NCI-H82 (cell line): ENCODE measurements at places on chromosomes 2 and 18.

GRCh38 chr2:202375609-202376408 is at the start of gene BMPR2:
Gene BMPR2 (plus strand): TSS chr2:202376327. CDS start chr2:202377475, 1,148 bp downstream.
- DNase-seq, result peak; percentile 95

- DNase-seq, result peak; percentile 58
These were observed 87.9 kb downstream of the ICOS start for GRCh38 chr2:204024503-204024902.

DNA sequence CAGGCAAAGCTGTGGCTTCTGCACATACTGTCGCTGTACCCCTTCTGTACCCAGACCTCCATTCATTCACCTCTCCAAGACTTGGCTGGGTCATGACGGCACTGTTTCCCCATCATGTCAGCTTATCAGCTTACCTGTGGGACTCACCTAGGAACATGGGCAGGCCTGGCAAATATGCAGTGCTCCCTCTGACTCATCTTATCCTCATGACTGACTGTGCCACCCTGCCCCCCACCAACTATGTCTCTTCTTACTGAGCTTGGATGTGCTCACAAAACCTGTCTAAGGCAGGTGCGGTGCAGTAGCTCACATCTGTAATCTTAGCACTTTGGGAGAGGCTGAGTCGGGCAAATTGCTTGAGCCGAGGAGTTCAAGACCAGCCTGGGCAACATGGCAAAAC is 152.4 kb downstream of the MGAT5 start:
- no peak for DNase-seq

DNA sequence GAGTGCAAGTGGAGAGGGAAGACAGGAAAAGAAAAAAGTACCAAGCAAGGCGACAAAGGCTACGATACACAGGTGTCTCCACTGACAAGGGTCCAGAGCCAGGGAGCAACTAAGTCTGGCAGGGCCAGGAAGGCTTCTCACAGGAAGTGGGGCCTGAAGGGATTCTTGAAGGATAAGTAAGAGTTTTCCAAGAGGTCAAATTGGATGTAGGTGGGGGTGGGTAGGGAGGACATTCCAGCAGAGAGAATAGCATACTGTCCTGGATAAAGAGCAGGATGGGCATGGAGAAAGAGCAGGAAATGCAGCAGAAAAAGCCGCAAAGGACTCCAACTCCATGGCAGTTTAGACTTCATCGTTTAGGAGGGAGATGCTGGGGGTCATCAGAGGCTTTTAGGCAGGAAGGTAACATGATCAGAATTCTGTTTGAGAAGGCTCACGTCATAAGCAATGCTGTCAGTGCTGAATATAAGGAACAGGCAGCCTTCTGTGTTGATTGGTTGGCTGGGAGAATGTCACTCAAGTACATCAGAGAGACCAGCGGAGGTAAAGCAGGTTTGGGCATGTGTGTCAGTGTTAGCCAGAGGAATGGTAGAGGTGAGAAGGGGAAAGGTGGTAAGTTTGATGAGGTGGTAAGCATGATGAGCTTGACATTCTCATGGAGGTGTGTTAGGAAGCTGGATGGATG is 35.1 kb downstream of the ARHGAP25 start:
- no peak for DNase-seq

GRCh38 chr2:3959372-3959771 is 256.0 kb downstream of the DCDC2C start:
- DNase-seq, result peak; percentile 66

DNA sequence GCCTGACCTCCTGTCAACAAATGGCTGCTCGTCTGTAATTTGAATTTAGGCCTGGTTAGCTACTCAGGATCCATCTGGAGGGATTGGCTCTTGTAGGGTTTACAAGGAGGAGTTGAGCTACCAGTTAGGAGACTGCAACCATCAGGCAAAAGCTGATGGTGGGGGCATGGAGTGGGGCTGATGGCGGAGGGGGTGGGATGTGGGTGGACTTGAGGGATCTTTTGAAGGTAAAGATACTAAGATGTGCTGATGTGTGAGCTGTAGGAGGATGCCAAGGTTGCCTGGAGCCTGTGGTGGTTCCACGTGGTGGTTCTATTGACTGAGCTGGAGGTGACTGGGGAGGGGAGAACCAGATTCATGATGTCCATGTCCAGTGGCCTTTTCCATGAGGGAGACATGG is 240.7 kb downstream of the LPIN1 start:
- DNase-seq, result no peak

DNA sequence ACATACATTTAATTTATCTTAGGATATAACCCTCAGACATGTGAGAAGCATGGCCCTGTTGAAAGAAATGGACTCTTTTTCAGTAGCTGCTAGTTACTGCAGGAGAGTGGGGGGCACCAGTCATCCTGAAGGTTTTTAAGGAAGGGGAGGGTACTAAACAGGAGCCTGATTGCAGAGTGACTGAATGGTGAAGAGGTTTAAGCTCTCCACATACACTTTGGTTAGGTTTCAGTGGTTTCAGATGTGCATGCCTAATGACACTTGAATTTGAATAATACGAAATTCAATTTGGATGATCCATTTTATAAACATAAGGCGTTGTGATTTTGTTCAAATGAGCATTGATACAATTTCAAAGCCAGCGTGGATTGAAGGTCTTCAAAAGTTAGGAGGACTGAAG is 10.9 kb upstream of the FAM237A start:
- DNase-seq, result no peak

DNA sequence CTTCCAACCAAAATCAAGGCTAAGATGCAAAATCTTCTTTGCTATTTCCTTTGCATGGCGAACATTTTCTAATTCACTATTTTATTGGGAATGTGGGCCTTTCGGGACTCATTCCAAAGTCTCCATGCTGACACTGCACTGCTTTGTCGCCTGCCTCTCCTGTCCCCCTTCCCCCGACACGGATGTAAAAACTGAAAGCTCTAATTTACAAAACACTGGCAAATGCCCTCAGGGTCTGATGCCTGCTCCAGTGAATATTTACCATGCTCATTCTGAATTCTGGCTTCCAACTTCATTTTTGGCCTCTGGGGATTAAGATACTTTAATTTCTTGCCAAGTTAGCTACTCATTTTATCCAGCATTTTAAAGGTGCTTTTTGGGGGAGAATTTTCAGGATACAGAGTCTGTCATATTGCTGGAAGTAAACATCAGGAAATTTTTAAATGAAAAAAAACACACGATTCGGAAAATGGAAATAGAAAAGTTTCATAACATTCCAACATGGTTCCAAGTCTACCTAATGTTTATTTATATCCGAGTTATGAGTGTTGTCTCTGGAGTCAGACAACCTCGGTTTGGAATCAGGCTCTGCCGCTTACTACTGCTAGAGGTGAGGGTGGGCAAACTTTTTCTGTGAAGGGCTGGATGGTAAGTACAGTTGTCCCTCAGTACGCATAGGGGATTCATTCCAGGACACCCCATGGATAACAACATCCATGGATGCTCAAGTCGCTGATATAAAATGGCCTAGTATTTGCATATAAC is 14.6 kb upstream of the LTBP1 start:
- no peak for DNase-seq

GRCh38 chr2:134379293-134379692 is 125.4 kb downstream of the MGAT5 start:
- no peak for DNase-seq

DNA sequence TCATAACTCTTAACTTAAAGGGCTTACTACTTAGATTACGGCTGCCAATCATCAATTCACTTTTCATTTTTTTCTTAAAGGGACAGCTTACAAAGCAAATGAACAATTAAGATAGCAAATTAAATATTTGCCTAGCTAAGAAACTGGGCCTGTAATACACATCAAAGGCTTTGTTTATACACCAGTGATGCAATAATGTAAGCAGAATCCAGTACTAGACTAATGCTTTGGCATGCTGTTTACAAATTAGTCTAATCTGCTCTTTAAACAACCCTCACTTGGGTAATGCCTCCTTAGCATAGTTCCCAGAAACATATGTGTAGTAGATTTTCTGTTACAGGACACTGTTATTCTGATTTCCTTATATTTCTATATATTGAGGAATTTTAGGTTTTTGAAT is 105.8 kb downstream of the ARHGAP28 start:
- DNase-seq, result peak; percentile 20

DNA sequence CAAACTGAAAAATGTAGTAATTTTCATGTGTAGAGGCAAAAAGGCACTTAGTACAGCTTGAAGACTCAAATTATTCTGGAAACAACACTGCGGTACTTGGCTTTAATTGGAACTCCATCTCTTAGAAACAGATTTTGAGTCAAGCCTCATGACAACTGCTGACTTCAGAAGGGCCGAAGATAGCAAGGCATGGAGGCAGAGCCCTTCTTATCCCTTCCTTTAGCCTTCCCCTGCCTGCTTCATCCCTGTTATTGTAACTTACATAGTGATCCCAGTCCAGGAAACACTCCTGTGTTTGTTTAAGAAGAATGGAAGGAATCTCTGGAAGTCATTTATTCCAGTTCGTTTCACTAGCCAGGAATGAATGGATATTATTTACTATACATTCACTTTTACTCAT is 110.9 kb upstream of the FAM98A start:
- DNase-seq, result no peak

DNA sequence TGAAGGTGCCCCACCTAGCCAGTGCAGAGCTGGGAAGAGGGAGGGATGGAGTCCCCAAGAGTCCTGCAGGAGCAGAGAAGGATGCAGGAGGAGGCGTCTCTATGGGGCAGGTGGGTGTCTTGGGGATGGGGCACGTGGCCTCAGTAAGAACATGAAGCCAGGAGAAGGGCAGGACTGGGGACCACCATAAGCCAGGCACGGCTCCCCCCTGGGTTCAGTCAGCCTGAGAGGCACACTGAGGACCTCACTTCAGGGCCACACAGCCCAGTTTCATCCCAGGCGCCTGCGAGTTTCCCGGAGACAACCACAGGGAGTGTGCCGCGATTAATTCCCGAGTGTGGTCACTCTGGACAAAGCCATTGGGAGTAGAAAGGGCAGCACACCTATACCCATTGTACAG is 120.3 kb downstream of the GYPC start:
- no peak for DNase-seq

DNA sequence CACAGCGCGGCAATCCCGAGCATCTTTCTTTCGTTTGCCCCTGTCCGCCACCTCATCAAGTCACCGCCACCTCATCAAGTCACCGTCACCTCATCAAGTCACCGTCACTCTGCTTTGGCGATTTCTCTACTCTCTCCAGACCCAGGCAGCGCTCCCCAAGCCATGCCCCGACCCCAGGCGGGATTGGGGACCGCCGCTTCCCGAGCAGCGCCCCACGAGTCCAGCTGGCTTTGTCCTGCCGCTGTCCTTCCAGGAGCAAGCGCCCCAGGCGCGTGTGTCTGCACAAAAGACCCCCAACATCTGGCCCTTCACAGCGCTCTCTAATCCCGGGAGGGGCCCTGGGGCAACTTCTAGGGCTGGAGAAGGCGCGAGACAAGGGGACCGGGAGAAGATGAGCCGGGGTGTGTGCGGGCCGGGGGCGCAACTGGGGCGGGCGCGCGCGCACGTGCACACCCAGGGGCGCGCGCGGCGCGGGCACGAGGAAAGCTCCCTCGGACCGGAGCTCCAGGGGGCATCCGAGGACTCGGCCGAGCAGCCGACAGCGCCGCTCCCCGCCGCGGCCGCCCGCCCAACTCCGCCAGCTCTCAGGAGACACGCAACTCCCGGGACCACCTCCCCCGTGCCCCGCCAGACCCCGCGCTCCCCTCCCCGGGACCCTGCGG is 633 bp upstream of the RNF152 start:
- DNase-seq, result peak; percentile 73

- DNase-seq, result no peak
These were observed 84.5 kb downstream of the ZBTB7C start for GRCh38 chr18:48324651-48325050.

DNA sequence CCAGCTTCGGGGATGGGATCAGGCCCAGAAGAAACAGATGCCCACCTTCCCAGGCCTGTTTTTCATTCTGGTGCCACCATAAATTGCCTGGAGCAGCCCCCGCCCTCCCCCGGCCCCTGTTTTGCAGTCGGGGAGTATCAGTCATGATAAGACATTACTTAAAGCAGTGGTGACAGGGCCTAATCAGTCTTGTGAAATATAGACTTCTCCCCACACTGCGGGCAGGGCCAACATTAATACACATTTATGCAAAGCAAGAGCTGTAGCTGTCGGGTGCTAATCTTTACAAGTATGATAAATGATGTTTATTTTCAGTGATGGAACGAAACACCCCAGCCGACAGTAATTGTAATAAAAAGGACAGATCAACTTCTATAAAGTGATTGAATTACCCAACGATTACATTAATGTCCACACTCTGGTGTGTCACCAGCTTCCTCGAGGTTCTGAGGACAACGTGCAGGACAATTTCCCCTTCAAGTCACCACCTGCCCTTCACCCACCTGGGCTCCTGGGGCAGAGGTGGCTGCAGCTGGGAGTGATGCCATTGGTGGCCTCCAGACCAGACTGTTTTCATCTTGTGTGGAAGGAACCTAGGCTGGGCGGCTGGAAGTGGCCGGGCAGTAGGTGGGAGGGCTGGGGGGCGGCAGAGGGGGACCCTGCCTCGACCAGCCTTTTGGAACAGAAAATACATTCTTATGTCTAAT is 226.0 kb downstream of the TFCP2L1 start:
- no peak for DNase-seq

GRCh38 chr2:58195662-58196061 is 45.5 kb downstream of the FANCL start:
- no peak for DNase-seq

DNA sequence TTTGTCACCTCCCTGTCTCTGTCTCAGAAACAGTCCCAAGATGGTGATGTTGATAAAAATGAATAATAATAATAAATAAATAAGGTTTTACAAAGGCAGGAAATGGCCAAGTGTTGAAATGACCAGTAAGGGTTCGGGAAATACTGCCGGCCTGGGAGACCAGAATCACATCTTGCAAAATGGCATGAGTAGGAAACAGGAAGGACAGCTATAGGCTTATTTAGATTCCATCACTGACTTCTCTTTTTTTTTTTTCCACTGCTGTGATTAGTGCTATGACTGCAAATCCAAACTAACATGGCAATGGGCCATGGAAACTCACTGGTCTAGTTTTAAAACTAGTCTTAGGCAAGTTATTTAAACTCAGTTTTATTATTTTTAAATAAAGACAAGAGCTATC is 60.6 kb downstream of the SCN1A start:
- DNase-seq, result no peak

- no peak for DNase-seq
These were observed 29.0 kb downstream of the ZAP70 start for GRCh38 chr2:97742381-97742847.

GRCh38 chr2:158723921-158724802 is 71.0 kb upstream of the DAPL1 start:
- peak; percentile 16 for DNase-seq

- DNase-seq, result no peak
These were observed 69.1 kb downstream of the MCFD2 start for GRCh38 chr2:46846536-46846935.

- DNase-seq, result no peak
These were observed 5.6 kb downstream of the DSC1 start for GRCh38 chr18:31156821-31157763.

GRCh38 chr2:197309691-197310231 is 819 bp downstream of the ANKRD44 start:
- peak; percentile 37 for DNase-seq
